Activated CD4-positive, alpha-beta T cell treated with anti-CD3 and anti-CD28 coated beads for 36 hours (primary cell): ENCODE measurements at places on chromosomes 1 and 21. TPM values are rescaled to one million over a fixed set of nuclear protein-coding genes. Genes with fewer than 3 reads are reported as not detected.
A peak's percentile ranks its signal among the peaks of the same experiment; 100 is the strongest.

Gene CDK11B
- 36.3 TPM for total RNA-seq

Gene IER5
- total RNA-seq: 16.3 TPM

Gene KRTAP21-2
- not detected for total RNA-seq

Gene TMEM51
- 0.11 TPM for total RNA-seq

Gene GIPC2
- total RNA-seq: 0.09 TPM

Gene FCRL2
- not detected for total RNA-seq

Gene TMOD4
- total RNA-seq: 0.69 TPM

Gene GPA33
- total RNA-seq: 0.56 TPM

Gene SLX9
- 68.8 TPM for total RNA-seq

Gene CELSR2
- 1.9 TPM for total RNA-seq

Gene ENAH
- total RNA-seq: 0.62 TPM

Gene PYHIN1
- 5.6 TPM for total RNA-seq

Gene EGLN1
- 31.5 TPM for total RNA-seq

Gene AQP10
- total RNA-seq: not detected

Gene MLLT11
- total RNA-seq: 3.3 TPM

DNA sequence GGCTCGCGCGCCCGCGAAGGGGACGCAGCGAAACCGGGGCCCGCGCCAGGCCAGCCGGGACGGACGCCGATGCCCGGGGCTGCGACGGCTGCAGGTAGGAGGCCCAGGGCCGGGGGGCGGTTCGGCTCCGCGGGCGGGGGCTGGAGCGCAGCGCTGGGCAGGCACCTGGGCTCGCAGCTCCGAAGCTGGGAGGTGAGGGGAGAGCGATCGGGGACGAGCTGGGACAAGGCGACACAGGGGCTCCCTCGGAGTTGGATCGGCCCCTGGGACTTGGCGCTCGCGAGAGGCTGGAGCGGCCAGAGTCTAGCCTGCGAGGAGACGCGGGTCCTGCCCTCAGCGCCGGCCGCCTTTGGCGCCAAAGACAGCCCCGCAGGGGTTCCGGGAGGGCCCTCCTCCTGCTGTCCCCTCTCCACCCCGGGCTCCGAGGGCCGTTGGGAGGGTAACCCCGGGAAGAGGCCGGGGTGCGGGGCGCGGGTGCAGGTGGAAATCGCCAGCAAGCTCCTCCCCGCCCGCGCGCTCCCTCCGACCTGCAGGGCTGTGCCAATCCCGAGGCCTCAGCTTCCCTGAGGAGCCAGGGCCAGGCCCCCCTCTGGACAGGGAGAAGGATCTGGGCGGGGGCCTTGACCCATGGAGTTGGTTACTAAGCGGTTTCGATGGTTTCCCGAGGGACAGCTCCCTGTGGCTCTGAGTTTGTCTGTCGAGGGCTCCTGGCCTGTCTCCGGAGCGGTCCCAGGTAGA lies 401 bp downstream of the TP73 start:
- H3K27ac ChIP-seq: no peak overlapping the region
- H3K27me3 ChIP-seq: peaks cover 33% of the 10 kb centered on the region

GRCh38 chr1:226362891-226363447 lies 44.9 kb downstream of the PARP1 start:
- H3K36me3 ChIP-seq: peaks cover 62% of the 10 kb centered on the region
- DNase-seq: no peak
- H3K27ac ChIP-seq: no peak overlapping the region
- no peak overlapping the region for H3K4me3 ChIP-seq
- no peaks in the 10 kb centered on the region for H3K27me3 ChIP-seq

- no peaks in the 10 kb centered on the region for H3K36me3 ChIP-seq
- no peaks in the 10 kb centered on the region for H3K4me1 ChIP-seq
- no peak overlapping the region for H3K27ac ChIP-seq
- H3K27me3 ChIP-seq: peaks cover 17% of the 10 kb centered on the region
- H3K4me3 ChIP-seq: no peak overlapping the region
- DNase-seq: no peak
Observed at GRCh38 chr1:85342207-85342606, 65.8 kb upstream of the BCL10 start.

- peak overlapping the region; percentile 39 for H3K27ac ChIP-seq
- peaks cover 41% of the 10 kb centered on the region for H3K4me1 ChIP-seq
- no peaks in the 10 kb centered on the region for H3K27me3 ChIP-seq
- peak; percentile 18 for DNase-seq
- H3K36me3 ChIP-seq: peaks cover 2% of the 10 kb centered on the region
Observed at GRCh38 chr1:172269644-172270043, 150.8 kb upstream of the C1orf105 start.

- no peaks in the 10 kb centered on the region for H3K27me3 ChIP-seq
- DNase-seq: no peak
- no peak overlapping the region for H3K27ac ChIP-seq
- no peaks in the 10 kb centered on the region for H3K4me1 ChIP-seq
Observed at GRCh38 chr1:43235451-43236121, 34.2 kb upstream of the TMEM125 start.

- DNase-seq: no peak
- H3K4me1 ChIP-seq: no peaks in the 10 kb centered on the region
- H3K36me3 ChIP-seq: no peaks in the 10 kb centered on the region
- no peak overlapping the region for H3K4me3 ChIP-seq
Observed at GRCh38 chr1:179510038-179510437, 65.7 kb downstream of the NPHS2 start.

DNA sequence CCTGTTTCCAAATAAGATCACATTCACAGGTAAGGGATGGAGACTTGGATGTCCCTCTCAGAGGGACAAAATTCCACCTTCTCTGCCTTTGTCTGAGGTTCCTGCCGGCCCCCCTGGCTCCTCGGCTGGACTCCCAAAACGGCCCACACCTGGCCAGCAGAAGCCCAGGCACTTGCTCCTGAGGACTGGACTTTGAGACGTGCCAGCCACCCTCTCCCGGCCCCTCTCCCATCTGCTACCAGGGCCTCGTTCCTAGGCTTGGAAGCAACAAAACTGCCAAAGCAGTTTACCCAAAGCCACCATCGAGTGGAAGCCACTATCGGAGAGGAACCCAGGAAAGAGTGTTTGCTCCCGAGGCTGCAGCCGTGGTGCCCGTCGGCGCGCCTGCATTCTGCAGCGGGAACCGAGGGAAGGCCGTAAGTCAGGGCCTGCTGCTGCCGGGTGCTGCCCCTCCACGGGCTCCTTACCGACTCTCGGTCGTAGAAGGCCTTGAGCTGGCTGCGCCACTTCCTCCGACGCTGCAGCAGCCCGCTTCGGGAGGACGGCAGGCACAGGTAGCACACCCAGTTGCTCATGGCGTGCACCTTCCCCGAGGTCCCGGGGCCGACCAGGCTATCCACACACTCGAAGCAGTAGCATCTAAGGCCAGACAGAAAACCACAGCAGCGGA lies 3.5 kb downstream of the DNMT3L start:
- no peak for DNase-seq
- H3K4me3 ChIP-seq: no peak overlapping the region
- no peaks in the 10 kb centered on the region for H3K36me3 ChIP-seq

- DNase-seq: no peak
- H3K4me3 ChIP-seq: no peak overlapping the region
- H3K4me1 ChIP-seq: no peaks in the 10 kb centered on the region
- H3K36me3 ChIP-seq: peaks cover 14% of the 10 kb centered on the region
- no peaks in the 10 kb centered on the region for H3K27me3 ChIP-seq
Observed at GRCh38 chr1:183760661-183761060, 44.3 kb upstream of the RGL1 start.

GRCh38 chr21:29953072-29953471 lies 13.3 kb upstream of the GRIK1 start:
- no peaks in the 10 kb centered on the region for H3K4me1 ChIP-seq
- no peak for DNase-seq
- no peaks in the 10 kb centered on the region for H3K36me3 ChIP-seq
- peaks cover 14% of the 10 kb centered on the region for H3K27me3 ChIP-seq
- no peak overlapping the region for H3K27ac ChIP-seq

DNA sequence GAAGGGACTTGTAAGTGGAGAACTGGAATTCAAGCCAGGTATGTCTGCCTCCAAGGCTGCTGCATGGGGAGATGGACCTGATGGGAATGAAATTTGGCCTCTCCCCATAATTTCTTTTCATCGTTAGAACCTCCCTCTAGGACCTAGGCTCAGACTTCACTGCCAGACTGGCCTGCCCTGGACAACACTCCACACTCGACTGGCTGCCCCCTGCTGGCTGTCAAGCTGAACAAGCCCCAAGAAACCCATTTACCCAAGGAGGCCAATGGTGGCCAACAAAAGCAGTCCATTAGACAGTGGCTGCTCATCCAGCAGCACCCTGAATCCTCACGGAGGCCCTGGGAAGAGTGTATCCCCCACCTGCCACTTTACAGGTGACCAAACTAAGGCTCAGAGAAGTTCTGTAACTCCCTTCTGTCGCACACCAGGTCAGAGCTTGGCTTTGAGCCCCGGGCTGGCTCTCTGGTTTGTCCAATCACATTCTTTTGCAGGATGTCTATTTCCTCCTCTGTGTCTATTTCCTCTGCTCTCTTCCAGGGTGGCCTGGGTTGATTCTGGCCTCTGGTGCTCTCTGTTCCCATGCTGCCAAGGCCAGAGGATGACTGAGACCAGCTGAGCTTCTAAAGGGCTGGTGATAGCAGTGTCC lies 3.8 kb downstream of the RNF186 start:
- no peak overlapping the region for H3K27ac ChIP-seq
- H3K4me1 ChIP-seq: no peaks in the 10 kb centered on the region
- no peak overlapping the region for H3K4me3 ChIP-seq
- peak; percentile 81 for DNase-seq
- no peaks in the 10 kb centered on the region for H3K27me3 ChIP-seq

- H3K27ac ChIP-seq: no peak overlapping the region
- H3K36me3 ChIP-seq: no peaks in the 10 kb centered on the region
- H3K4me1 ChIP-seq: no peaks in the 10 kb centered on the region
- no peak for DNase-seq
- no peaks in the 10 kb centered on the region for H3K27me3 ChIP-seq
Observed at GRCh38 chr21:44279354-44280260, 6.1 kb upstream of the AIRE start.

GRCh38 chr1:158362941-158363340 lies 9.2 kb downstream of the CD1E start:
- no peaks in the 10 kb centered on the region for H3K4me1 ChIP-seq
- H3K4me3 ChIP-seq: no peak overlapping the region
- no peak for DNase-seq
- peaks cover 12% of the 10 kb centered on the region for H3K27me3 ChIP-seq

- H3K4me1 ChIP-seq: no peaks in the 10 kb centered on the region
- H3K4me3 ChIP-seq: no peak within 1 kb of the TSS
- DNase-seq: no peak
- no peak within 1 kb of the TSS for H3K27ac ChIP-seq
- H3K36me3 ChIP-seq: no peaks in the 10 kb centered on the region
Observed at GRCh38 chr1:237890822-237891221, at the start of gene ZP4. Gene ZP4 (minus strand): TSS chr1:237890922. CDS start chr1:237890635, 287 bp downstream.

- H3K4me1 ChIP-seq: peaks cover 16% of the 10 kb centered on the region
- H3K27ac ChIP-seq: peak overlapping the region; percentile 59
- peak; percentile 43 for DNase-seq
- peaks cover 8% of the 10 kb centered on the region for H3K27me3 ChIP-seq
- no peak overlapping the region for H3K4me3 ChIP-seq
- no peaks in the 10 kb centered on the region for H3K36me3 ChIP-seq
Observed at GRCh38 chr1:116628448-116628847, 39.1 kb downstream of the IGSF3 start.

DNA sequence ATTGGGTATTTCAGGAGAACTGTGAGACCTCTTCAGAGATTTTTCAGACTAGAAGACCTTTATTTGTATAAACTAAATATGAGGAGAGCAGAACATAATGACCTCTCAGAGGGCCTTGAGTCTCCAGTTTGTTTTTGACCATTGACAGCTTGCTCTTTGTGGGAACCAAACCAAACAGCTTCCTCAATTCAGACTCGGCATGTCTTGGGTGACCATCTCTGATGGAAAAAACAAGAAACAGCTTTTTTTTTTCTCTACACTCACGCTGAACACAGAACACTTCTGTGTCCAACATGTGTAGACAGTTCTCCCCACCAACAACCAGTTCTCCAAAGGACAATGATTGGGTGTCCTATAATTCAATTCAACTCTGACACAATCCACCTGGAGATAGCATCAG lies 11.5 kb downstream of the ATP1A4 start:
- H3K27me3 ChIP-seq: peaks cover 7% of the 10 kb centered on the region
- H3K27ac ChIP-seq: no peak overlapping the region
- H3K4me3 ChIP-seq: no peak overlapping the region
- H3K36me3 ChIP-seq: no peaks in the 10 kb centered on the region
- H3K4me1 ChIP-seq: peaks cover 11% of the 10 kb centered on the region
- DNase-seq: no peak

- H3K4me1 ChIP-seq: peaks cover 4% of the 10 kb centered on the region
- no peaks in the 10 kb centered on the region for H3K27me3 ChIP-seq
- H3K27ac ChIP-seq: no peak overlapping the region
- peaks cover 47% of the 10 kb centered on the region for H3K36me3 ChIP-seq
- H3K4me3 ChIP-seq: no peak overlapping the region
Observed at GRCh38 chr21:33286600-33287456, 20.7 kb downstream of the IL10RB start.

- no peak for DNase-seq
- H3K36me3 ChIP-seq: peaks cover 13% of the 10 kb centered on the region
- no peaks in the 10 kb centered on the region for H3K27me3 ChIP-seq
Observed at GRCh38 chr1:44027320-44027719, 3.9 kb downstream of the SLC6A9 start.

DNA sequence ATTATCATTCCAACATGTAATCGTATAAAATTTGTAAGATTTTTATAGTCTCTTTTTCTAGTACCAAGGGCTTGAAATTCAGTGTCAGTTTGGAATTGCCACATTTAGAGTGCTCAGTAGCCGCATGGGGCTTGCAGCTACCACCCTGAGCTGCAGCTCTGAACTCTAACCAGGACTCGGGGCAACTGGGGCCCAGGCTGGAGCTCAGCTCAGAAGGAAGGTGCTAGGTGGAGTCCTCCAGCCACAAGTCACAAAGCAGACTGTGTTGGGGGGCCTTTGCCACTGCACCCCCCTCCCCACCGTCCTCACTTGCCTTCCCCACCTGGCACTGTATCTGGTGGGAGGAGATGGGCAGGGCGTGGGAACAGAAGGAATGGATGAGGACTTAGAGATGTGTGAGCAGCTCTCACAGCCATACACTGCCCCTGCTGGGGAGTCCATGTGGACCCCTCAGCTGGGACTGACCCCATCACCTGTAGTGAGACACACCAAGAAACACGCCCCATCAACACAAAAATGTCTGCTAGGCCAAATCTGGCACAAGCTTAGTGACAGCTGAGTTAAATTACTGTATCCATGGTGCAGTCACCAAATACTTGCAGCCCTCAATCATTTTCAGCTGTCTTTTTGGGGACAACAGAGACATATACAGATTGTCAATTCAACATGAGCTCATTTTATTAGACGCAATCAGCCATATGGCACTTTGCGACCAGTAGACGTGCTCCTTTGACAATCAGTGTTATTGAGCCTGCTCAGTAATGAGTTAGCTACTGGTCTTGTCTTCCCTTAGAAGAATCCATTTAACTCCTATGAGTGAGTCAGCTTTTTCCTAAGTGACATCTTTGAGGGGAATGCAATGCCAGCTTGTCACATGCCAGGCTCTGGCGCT lies 241.7 kb upstream of the RAB4A start:
- no peaks in the 10 kb centered on the region for H3K36me3 ChIP-seq
- peaks cover 2% of the 10 kb centered on the region for H3K27me3 ChIP-seq
- H3K27ac ChIP-seq: no peak overlapping the region
- no peak for DNase-seq
